ENCODE measurements at places on chromosomes 5 and 9.
A peak's percentile ranks its signal among the peaks of the same experiment; 100 is the strongest.

DNA sequence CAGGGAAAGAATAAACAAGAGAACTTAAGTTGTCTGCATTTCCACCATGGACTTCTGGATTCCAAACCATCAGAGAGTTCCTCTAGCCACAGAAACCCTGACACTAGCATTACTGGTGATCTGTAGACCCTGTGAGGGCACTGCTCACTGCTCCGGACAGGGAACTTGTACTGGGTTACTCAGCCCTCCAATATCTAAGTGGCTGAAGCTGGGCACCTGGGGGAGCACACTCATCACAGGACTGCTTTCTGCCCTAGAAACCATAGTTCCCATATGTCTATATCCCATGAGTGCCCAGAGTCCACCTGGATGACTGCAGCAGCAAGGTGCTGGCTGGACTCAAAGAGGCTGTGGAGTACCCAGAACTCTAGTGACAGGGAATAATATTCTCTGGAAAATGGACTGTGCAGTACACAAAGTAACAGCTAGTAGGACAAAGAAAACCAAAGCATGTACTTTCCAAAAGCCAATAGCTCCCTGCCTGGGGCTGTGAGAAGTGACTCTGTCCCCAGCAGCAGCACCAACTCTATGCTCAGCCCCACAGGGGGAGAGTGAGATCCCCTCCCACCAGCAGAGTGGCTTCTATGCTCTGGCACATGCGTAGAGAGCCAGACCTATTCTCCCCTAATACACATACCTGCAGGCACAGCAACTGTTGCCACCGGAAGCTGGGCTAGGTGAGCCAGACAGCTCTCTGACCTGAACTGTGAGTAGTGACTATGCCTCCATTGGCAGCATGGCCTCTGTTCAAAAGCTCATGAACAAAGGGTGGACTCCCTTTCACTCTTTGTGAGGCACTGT, 472.9 kb upstream of the FTMT start:
- DNase-seq = no peak

GRCh38 chr9:30661925-30662324, 1722.5 kb upstream of the ACO1 start:
- DNase-seq = no peak

- peak; percentile 43 for DNase-seq
Measured at GRCh38 chr5:78162253-78162862, 132.1 kb downstream of the AP3B1 start.

DNA sequence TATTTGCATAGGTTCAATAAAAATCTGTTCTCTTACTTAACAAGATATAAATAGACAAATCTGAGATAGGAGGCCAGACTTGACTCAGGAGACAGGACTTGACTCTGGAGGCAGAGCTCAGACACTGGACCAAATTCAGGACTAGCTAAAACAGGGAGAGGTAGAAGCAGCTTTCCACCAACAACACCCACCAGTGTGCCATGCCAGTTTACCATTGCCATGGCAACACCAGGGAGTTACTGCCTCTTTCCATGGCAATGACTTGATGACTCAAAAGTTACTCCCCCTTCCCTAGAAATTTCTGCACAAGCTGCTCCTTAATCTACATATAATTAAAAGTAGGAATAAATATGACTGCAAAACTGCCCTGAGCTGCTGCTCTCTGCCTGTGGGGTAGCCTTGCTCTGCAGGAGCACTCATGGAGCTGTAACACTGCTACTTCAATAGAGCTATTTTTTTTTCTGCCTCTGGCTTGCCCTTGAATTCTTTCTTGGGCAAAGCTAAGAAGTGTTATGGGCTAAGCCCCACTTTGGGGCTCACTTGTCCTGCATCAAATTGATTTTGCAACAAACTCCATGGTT, 473.0 kb downstream of the PLK2 start:
- DNase-seq = no peak

DNA sequence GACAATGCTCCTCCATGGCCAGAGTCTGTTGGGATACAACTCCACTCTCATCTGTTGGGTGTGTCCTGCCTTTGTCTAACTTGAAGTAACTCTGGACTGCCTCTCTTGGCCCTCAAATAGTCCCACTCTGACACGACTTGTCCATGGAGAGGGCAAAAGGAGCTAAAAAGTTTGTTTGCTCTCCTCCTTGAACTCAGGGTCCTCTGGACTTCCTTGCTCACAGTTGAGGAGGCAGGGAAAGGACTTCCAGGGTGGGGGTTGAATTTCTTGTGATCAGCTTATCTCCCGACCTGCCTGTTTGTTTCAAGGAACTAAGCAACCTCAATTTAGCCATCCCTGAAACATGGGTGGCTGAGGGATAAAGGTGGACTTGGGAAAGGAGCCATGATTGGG, 11.7 kb downstream of the DNAJB5 start:
- no peak for DNase-seq

DNA sequence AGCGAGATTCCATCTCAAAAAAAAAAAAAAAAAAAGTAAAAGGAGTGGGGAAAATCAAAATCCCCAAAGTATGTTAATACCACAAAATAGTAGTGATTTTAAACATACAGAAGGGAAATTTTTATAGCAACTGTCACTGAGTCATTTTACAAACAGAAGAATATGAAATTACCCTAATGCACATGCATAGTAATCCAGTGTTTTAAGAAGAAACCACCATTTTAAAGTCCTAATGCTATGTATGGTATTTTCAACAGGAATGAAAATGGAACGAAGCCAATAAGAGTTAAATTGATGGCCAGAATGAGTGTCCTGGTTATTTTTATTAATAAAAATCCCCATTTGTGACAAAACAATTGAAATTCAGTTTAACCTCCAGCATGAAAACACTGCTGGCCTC, 26.7 kb upstream of the NXNL2 start:
- DNase-seq = no peak

GRCh38 chr5:96851312-96852062, 24.8 kb upstream of the ERAP2 start:
- DNase-seq = no peak

- DNase-seq = no peak
Measured at GRCh38 chr9:16575986-16576245, 294.6 kb downstream of the BNC2 start.

DNA sequence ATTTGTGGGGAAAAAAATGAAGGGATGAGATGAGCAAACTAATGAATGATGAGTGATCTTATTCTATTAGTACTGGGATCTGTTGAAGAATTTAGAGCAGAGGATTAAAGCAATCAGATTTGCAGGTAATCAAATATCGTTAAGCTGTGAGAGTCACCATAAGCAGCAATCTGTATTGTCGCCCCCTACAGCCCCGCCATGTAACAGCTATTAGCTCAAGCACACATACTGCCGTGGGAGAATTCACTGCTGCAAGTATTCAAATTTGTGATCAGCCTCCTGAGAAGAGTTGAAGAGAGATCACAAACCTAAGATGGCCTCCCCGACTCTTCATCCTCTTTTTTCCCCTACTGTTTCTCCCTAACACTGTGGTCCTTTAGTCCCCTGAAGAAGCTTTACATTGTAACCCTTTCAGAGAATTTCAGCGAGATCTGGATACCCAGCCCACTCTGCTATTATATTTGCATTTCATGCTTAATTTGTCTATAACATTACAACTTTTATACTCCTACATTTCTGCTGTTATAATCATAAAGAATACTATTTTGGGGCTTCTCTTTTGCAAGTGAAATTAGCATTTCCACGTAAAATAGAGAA, 28.5 kb upstream of the PHF24 start:
- DNase-seq = peak; percentile 28

- no peak for DNase-seq
Measured at GRCh38 chr5:145925353-145925752, 11.0 kb upstream of the SH3RF2 start.

GRCh38 chr5:171422902-171423663, 3.6 kb downstream of the FGF18 start:
- DNase-seq = no peak

DNA sequence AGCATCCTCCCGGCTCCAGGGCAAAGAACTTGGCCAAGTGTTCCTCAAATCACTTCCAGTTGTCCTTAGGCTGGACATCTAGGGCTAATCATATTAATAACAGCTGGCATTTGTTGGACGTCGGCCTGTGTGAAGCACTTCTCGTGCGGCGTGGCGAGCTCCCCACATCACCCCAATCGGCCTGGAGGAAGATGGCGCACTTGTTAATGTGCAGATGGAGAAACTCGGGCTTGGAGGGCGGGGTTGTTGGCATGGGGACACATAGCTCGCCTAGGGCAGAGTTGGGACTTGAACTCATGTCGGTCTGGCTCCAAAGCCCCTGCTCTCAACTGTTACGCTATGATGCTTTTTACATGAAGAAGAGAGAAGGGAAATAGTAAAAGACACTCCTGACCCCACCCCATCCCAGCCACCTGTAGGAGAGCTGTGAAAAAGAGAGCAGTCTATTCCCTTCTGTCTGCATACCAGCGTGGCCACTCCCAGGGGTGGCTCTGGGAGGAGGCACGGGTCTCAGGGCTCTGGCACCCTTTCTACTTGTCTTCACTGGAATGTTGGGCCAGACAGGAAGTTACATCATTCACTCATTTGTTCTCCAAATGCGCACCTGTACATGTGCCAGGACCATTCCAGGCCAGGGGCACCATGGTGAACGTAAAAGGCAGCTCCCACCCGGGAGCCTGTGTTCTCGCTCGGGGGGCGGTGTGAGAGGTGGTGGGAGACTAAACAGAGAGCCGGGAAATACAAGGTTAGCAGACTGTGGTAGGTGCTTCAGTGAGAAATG, 12.8 kb upstream of the NUP214 start:
- no peak for DNase-seq

GRCh38 chr9:114417511-114417910, 29.7 kb upstream of the AKNA start:
- DNase-seq = no peak

- DNase-seq = peak; percentile 7
Measured at GRCh38 chr5:99033014-99033900, 104.5 kb upstream of the CHD1 start.

DNA sequence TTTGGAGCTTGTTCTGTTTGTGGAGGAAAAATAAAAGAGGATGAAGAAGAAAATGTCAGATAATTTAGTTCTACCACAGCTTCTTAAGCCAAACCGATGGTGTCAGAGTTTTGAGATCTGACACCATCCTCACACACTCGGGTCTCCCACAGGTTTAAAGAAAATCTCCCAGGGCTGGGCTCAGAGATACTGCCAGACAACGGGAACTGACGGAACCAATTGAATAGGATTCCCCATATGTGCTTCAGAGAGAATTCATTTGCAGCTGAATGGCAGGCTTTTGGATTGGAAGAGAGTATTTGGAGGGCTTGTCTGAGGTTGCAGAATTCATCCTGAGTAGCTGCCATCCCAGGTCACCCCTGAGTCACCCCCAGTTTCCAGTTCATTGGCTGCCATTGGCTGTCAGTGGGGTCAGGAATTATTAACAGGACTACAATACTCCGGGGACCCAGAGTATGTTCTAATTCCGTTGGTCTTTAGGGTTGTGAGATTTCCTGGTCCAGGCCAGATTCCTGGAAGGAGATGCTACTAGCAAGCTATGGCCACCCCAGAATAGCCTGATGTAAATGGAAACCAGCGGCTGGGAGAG, 131.3 kb downstream of the PDZD2 start:
- DNase-seq = no peak

- DNase-seq = no peak
Measured at GRCh38 chr9:98401140-98402018, 145.9 kb upstream of the TBC1D2 start.

- no peak for DNase-seq
Measured at GRCh38 chr5:138661991-138662434, 86.8 kb upstream of the HSPA9 start.
